Hematopoietic multipotent progenitor cell treated with erythropoietin and hydrocortisone succinate and interleukin-3 and kit ligand, for 4 days (in vitro differentiated cells): ENCODE measurements at places on chromosomes 4 and X.
A peak's percentile ranks its signal among the peaks of the same experiment; 100 is the strongest.

- peak; percentile 91 for DNase-seq
Measured at GRCh38 chr4:1248245-1249147, at the start of gene CTBP1. Gene CTBP1, minus strand, starts transcription at chr4:1249130. Its CDS starts 7,799 bp downstream, at chr4:1241331.

DNA sequence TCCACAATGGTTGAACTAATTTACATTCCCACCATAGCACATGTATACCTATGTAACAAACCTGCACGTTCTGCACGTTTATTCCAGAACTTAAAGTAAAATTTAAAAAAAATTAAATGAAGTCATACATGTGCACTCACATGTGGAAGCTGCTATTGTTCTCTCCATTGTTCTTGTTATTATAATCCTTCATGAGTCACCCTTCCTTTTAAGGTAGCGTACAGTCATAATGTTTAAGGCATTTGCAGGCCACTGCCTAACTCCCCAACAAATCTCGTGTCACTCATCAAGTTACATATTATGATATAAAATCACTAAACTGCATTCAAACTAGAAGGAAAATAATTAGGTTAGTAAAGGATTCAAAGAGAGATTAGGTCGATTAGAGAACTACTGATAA, 63.6 kb downstream of the SLC7A11 start:
- no peak for DNase-seq

- DNase-seq, result peak; percentile 93
Measured at GRCh38 chr4:80184053-80184824, 13.1 kb upstream of the PRDM8 start.

DNA sequence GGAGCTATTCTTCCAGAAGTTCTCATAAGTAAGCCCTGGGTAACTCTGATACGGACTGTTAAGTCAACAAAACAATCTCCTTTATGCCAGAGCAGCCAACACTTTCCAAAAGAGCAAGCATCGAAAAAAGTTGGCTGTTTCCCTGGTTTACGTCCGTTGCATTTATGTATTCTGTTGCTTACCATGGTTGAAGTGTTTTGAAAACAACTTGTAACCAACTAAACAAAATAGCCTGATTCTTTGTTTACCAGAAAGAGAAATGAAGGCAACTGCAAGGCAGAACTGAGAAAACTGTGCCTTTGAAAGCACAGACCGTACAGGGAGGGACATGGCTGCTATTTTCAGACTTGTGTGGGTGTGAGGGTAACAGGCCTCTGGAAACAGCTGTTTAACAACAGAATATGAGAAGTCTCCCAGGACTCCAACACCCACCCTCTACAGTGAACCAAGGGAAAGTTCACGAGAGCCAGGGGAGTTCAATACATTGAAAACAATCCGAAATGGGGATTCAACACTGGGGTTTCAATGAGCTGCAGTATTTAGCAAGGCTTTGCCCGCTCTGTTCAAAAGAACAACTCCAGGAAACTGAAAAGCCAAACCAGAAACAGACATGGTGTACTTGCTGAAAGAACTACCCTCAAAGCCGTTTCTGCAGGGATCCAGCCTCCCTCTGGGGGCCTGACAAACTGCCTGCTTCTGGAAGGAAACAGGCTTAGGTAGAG, 95.8 kb upstream of the EGFL6 start:
- no peak for DNase-seq

DNA sequence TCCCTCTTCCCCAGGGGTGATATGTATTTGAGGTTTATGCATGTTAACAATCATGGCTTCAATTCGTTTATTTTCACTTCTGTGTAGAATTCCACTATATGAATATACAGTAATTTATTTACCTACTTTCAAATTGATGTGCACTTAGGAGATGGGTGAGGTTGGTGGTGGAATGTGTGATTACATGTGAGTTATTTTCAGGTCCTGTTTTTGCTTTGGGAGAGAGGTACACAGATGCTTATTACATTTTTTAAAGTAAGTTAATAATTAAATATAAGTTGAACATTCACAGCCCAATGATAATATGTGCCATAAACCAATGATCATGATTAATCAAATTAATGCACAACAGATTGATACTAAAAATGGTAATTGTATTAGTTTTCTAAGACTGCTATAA, 79.5 kb downstream of the SPRY1 start:
- DNase-seq, result no peak

- DNase-seq, result no peak
Measured at GRCh38 chr4:81436096-81436495, 35.6 kb downstream of the RASGEF1B start.

DNA sequence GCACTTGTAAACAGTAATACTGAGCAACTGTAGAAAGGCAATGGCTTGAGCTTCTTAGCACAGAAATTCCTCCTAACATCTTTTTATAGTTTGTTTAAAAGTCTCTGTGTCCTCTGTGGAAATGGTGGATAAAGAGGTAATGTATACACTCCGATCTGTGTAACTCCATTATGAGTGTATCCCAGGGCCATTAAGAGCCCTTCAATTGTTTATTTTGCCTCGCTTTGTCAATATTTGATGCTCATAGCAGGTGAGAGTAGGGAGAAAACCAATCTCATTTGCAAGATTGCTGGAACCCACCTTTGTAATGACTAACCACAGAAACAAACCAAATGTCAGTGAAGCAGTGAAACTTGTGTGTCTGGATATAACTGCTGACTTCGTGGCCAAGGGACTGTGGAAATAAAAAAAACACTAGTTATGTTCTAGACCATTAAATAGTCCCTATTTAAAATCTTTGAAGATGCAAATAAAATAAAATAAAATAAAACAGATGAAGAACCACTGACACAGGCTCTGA, 598.2 kb upstream of the BOD1L1 start:
- no peak for DNase-seq

DNA sequence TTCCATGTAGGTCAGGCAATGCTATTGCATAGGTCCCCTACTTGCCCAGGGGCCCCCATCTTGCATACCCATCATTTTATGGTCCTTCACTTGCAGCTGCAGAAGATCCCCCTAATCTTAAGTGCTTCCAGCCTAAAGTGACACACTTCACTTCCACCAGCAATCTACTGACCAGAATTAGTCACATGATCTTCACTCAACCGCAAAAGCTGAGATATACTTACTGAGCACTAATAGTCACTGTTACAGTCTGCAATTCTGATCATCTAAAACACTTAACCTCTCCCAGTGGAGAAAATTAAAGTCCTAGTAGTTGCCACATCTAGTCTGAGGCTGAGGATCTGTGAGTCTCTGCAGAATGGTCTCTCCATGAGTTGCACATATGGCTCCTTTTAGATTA, 82.1 kb downstream of the AREG start:
- DNase-seq, result peak; percentile 38

DNA sequence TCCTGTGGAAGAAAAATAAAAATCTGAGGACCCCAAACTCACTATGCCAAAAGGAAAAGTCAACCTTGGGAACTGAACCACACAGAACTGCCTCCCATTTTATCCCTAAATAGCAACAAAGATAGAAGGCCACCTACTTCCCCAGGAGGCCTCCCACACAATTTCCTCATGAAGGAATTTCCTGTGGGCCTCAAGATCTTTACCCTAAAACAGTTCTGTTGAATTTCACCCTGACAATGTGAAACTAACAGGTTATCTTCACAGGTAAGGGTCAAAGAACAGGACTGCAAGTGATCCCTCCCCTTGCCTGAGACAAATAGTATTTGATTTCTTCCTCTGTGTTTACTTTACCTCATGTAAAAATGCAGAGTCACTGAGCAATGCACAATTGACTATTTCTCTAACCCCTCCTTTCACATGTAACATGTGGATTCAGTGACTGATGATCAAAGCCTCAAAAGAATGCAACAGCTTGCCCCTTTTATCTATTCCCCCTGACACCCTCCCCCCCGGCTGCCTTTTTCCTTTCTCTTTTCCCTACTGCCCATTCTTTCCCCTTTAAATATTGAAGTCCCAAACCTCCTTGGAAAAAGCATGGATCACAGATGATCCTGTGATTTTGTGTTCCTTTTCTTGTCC, 33.3 kb downstream of the MEPE start:
- no peak for DNase-seq

- no peak for DNase-seq
Measured at GRCh38 chrX:51440365-51440764, 56.0 kb downstream of the NUDT11 start.

GRCh38 chr4:21555083-21555482, 393.5 kb downstream of the KCNIP4 start:
- DNase-seq, result no peak

- DNase-seq, result no peak
Measured at GRCh38 chrX:12804655-12805054, 13.4 kb downstream of the PRPS2 start.

DNA sequence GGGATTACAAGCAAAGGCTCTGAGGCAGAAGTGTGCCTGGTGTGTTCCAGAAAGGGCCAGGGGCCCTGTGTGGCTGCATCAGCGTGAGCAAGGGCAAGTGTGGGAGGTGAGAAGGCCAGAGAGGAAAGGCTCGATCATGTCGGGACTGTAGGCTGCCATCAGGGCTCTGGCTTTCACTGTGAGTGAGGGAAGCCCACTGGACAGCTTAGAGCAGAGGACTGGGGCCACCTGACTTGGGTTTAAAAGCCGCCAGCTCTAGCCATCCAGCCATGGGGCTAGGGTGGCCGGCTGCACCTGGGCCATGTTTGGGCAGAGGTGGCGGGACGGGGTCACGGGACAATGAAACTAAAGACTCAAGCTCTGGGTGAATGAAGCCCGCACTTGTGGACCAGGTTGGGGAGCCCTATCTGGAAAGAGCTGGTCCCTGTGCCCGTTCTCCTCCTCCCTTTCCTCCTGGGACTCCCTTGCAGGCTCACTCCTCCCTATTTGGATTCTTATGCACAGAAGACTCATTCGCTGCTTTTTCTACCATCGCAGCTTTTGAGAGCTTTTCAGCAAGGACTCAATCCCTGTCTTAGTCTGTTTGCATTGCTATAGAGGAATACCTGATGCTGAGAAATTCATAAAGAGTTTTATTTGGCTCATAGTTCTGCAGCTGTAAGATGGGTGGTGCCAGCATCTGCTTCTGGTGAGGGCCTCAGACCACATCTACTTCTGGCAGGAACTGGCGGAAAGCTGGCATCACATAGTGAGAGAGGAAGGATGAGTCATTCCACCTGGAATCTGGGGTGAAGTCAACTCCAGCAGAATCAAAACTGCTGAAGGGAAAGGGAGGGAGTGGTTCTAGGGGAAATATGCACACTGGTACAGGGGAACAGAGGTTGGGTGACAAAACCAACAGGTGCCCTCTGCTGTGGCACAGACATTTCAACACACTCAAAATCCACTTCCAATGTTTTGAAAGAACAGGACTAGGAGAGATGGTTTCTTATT, 15.3 kb downstream of the CTAG1B start:
- peak; percentile 40 for DNase-seq

- DNase-seq, result no peak
Measured at GRCh38 chr4:63788271-63788670, 621.0 kb downstream of the TECRL start.

GRCh38 chr4:85058551-85058950, 92.1 kb upstream of the WDFY3 start:
- DNase-seq, result no peak

DNA sequence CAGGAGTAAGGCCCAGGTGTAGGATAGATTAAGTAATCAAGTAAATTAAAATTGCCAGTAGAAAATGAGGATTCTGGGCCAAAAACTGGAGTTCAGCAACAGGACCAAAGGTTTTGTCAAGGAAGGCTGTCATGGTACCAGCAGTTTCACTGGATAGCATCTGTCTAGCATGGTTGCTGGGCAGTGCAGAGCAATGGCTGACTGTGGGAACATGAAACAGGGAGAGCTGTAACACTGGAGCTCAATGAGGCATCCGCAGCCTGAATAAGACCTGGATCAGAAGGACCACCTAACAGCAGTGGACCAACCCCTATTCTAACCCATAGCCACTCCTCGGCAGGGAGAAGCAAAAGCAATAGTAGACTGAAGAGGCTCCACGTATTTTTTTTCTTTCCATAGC, 132.4 kb downstream of the ATOH1 start:
- no peak for DNase-seq
